H4 (cell line): ENCODE measurements at places on chromosomes 1 and 21. TPM values are rescaled to one million over a fixed set of nuclear protein-coding genes. Genes with fewer than 3 reads are reported as not detected.

- DNase-seq: peak; percentile 74
Measured at GRCh38 chr21:17270229-17270628, 242.6 kb upstream of the CXADR start.

GRCh38 chr1:242008826-242009495 lies 10.1 kb upstream of the MAP1LC3C start:
- no peak for DNase-seq

Gene NPL
- 2.5 and 4.0 TPM in 2 replicates for total RNA-seq

DNA sequence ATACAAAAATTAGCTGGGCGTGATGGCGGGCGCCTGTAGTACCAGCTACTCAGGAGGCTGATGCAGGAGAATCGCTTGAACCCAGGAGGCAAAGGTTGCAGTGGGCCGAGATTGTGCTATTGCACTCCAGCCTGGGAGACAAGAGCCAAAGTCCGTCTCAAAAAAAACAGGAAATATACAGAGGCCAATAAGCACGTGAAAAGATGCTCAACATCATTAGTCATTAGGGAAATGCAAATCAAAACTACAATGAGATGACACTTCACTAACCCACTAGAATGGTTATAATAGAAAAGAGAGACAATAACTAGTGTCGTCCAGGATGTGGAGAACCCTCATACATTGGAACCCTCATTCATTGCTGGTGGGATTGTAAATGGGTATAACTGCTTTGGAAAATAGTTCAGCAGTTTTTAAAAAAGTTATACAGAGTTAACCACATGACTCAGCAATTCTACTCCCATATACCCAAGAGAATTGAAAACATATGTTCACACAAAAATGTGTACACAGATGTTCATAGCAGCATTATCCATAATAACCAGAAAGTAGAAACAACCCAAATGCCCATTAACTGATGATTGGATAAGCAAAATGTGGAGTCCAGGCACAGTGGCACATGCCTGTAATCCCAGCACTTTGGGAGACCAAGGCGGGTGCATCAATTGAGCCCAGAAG lies 6.4 kb upstream of the E2F2 start:
- no peak for DNase-seq

DNA sequence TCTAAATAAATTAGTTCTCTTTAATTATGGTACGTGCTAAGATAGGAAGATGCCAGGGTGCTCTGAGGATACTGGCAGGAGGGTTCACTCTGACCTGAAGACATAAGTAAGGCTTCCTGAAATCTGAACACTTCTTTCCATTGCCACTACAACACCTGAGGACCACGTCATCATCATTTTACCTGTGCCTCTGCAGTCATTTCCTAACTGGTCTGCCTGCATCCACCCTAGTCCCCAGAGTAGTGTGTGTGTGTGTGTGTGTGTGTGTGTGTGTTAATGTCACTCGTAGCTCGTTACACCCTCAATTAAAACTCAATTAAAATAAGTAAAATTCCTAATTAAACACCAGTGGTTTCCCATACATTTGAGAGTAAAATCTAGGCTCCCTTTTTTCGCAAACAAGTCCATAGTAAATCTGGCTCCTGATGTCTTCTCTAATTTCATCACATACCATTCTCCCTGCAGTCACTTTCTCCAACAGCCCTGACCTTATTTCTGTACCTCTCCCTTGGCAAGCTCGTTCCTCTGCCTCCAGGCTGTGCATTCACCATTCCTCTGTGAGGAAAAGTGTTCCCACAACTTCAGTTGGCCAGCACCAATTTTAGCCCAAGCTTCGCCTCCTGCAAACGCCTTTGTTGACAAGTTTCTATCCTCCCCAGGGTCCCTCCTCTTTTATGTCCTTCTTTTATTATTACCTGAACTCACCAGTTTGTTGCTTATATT lies 8.7 kb downstream of the IL12RB2 start:
- no peak for DNase-seq

DNA sequence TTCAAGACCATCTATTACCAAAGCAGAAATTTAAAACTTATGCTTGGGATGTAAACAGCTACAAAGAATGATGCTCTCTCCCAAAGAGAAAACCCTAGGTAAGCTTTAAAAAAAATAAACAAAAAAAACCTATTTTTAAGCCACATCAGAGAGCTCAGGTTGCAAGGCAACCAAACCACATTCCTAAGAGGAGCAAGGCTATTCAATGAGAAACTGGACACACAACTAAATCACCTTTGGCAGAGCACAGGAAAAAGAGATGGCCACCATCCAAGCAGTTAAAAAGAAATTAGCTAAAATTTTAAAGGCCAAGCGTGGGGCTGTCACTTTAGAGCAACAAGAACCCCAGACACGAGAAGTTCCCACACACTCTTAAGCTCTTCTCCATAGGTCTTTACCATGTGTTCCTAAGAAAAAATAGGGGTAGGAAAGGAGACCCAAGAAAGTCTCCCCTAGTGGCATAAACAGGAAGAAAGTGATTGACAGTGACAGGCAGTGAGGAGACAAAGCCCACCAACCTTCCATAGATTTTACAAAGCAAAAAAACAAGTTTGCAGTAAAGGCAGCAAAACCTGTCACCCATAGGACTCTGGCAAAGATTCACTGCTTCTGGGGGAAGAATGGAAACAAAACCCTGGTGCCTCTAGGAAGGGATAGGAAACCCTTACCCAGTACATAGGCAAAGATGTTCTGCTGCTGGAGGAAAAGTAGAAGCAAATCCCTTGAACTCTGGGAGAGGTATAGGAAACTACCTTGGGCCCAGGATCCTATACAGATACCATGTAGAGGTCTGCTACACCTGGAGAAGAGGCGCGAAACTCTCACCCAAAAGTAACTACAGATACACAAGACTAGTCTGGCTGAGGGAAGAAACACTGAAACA lies 68.5 kb downstream of the FOXJ3 start:
- no peak for DNase-seq

Gene HPCA
- not detected in 2 replicates for total RNA-seq

- peak; percentile 80 for DNase-seq
Measured at GRCh38 chr1:115782571-115783281, 14.2 kb upstream of the CASQ2 start.

DNA sequence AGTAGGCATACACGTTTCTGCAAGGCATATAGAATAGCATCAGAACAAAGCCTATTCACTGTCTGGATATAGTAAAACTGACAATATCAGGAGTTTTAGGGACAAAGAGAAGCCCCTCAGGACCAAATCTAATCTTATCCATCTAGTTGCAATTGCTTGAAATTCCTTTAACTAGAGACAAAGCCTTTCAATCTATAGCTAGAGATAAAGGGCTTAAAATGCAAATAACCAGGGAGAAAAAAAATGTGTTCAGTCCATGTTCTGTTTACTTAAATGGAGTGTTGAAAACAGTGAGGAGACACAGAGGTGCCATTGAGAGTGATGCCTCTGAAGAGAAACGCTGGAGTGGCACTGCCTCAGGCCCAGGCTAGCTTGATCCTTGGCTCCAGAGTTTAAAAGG lies 286.1 kb downstream of the DPYD start:
- no peak for DNase-seq

DNA sequence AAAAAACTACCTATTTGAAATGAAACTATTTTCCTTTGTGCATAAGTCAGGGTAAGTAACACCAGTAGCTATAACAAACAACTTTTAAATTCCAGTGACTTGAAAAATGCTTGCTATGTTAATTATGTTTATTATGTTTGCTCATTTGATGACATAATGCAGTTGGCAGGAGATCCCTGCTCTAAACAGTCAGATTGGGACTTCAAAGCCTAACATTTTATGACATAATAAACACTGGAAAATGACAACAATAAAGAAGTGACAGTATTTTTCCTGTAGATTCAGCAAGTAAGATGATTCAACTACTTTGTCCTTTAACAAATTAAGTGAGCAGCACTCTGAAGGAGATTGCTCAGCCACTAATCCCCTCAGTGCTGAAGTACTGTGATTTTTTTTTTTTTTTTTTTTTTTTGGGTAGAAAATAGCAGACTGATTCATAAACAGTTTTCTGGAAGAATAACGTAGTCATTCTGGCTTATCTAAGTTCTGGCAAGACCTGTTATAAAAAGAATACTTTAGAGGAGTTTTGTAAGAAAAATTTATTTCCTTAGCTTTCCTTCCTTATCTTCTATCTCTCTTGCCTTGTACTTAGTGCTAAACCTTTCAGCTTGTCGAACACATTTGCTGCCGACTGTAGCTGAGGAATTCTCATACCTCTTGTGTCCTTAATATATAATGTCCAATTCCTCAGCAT lies 207.2 kb downstream of the PTGER3 start:
- peak; percentile 56 for DNase-seq

- no peak for DNase-seq
Measured at GRCh38 chr1:125086611-125087010, 3901.8 kb downstream of the SRGAP2C start.

DNA sequence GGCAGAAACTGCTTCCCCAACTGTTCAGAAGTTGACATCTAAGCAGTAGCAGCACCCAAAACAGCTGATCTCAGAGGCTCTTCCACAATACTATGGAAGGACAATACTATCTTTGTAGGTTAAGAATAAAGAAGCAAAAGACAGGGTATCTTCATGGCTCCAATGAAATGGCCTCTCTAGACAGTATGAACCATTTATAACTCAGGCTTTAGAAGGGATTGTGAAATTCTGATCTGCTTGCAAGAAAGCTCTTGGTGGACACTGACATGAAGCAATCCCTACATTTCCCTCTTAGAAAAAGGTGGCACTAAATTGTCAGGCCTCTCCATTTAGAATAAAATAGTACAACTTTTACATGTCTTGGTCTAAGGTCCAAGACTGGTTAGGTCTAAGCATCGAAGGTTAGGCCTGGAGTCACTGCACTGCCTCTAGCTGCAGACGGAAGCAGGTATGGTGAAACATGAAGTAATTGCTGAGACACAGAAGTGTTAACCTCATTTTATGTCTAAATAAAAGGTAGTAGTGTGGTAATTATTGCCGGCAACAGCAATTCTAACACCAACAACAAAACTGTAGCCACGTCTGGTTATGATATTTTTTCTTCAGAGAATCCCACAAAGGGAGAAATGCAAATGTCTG lies 50.6 kb upstream of the HP1BP3 start:
- no peak for DNase-seq

Gene ANXA9
- total RNA-seq: 0.04 and 0.23 TPM in 2 replicates

GRCh38 chr1:35857830-35858229 lies 25.2 kb upstream of the AGO1 start:
- DNase-seq: no peak

Gene ERRFI1
- 70.3 and 78.3 TPM in 2 replicates for total RNA-seq

GRCh38 chr1:47756006-47756405 lies 241.2 kb downstream of the TRABD2B start:
- no peak for DNase-seq

DNA sequence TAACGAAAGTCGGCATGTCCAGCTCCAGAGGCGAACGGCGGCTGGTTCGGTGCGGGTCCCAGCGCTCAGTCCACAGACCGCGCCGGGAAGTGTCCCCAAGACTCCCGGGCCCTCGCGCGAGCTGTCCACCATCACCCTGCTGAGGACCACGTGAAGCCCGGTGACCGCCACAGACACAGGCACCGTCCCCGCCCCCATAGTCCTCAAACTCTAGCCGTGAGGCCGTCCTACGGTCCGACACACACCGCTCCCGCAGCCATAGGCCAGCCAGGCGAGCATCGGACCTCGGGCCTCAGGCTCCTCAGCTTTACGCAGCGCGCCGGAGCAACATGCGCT lies 535 bp downstream of the SETD4 start:
- peak; percentile 26 for DNase-seq

- DNase-seq: no peak
Measured at GRCh38 chr1:100363831-100364230, 11.5 kb downstream of the CDC14A start.

Gene RNF186
- total RNA-seq: not detected in 2 replicates

DNA sequence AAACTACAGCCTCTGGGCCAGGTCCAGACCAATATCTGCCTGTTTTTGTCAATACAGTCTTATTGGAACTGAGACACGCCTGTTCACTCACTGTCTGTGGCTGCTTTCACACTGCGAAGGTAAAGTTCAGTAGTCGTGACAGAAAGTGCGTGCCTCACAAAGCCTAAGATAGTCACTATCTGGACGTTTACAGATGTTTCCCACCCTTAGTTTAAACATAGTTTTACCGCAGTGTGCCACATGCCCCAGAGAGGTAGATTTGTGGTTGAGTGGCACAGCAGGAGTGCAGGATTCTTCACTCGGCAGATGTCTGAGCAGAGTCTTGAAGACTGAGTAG lies 61.9 kb downstream of the NFASC start:
- no peak for DNase-seq

DNA sequence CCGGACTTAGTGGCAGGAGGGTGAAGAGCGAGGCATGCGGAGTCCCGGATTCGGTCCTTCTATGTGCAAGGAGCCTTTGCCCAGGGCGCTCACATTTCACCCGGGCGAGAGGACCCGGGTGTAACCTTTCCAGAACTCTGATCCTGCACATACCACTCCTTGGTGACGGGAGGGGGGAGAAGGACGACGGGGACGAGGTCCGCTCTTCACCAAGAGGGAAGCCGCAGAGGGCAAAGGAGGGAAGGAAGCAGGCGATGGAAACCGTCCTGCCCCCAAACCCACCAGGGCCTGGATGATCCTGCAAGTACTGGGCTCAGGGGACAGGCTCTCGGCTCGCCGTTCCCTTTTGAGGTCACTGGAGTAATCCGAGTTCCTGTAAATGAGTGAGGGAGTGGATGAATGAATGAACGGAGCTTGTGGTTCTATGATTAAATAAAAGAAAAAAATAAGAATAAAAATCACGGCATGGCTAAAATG lies 993 bp downstream of the SYPL2 start:
- DNase-seq: no peak

DNA sequence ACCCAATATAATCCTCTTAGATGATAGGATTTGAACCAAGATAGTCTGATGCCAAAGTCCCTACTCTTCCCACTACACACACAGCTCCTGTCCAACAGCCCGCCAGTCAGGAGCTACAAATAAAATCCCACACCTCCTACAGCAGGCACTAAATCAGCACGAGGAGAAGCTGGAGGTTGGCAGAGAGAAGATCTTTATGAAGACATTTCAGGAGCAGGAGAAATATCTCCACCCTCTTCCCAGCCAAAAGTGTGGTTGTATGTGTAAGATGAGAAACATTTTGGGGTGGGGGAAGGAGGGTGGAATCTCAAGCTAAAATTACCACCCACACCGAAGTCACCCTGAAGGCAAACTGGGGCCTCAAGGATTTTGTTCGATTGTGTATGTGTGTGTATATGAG lies 54.5 kb downstream of the PLXNA2 start:
- DNase-seq: no peak

DNA sequence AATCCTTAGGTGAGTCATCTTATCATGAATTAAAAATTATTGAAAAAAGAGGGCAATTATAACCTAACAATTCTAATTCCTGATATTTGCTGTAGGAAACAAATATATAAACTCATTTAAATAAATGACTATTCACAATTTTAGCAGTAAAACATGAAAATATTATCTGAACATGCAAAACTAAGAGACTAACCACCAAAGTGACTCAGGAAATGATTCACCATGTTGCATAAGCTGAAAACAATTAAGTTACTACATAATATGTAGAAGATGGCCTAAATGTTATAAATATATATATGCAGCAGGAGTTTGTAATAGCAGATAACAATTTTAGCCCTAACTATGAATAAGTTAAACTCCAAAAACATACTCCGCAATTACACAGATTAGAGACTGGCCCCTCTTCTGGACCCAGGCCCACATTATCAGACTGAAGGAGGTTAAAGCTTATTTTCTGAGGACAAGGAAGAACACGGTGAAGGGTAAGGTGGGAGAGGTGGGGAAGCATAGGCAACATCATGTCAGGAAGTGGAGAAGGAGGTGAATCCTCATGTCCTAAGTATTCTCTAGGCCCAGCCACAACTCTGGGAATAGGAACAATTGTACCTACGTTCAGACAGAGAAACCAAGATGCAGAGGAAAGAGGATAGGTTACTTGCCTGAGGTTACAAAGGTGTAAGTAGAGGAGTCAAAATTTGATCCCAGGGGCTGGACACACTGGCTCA lies 15.6 kb upstream of the AIM2 start:
- DNase-seq: peak; percentile 63

Gene CD84
- total RNA-seq: not detected in 2 replicates

Gene TCEANC2
- 2.8 and 3.9 TPM in 2 replicates for total RNA-seq
